Left renal cortex interstitium (tissue), 4 donors: ENCODE measurements at places on chromosomes 1 and 21.

DNA sequence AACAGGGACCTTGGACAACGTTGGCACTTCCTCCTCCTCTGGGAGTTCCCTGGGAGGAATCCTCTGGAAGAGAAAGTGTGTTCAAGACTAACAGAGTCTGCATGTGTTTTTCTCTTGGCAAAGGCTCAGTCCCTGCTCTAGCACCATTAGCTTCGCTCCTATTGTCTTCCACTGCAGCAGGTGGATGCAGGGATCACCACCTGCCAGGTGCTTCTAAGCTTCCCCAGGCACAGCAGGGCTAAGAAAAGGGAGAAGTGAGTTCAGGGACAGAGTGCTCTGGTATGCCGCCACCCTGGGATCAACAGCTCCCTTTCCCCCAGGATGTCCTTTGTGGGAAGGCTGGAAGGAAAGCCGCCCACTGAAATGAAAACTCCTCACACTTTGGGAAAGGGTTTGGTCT is 43.9 kb upstream of the IL20 start:
- DNase-seq, result no peak

DNA sequence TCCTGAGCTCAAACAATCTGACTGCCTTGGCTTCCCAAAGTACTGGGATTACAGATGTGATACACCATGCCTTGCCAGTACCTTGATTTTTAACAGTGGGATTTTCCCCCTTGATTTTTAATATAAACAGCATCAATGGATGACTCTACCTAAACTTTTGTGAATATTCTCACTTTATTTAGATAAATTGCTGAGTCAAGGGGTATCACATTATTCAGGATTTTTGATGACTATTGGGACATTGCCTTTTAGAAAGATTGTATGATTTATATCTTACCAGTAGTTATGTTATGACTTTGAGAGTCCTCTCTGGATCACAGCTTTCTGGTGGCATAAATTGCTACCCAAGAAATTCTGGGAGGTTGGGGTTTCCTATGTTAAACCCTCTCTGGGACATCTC is 112.5 kb upstream of the SPAG17 start:
- no peak for DNase-seq

- DNase-seq, result no peak
Measured at GRCh38 chr1:210262167-210262896, 29.7 kb downstream of the SERTAD4 start.

GRCh38 chr1:92365378-92366039 is 66.7 kb downstream of the RPAP2 start:
- no peak for DNase-seq

DNA sequence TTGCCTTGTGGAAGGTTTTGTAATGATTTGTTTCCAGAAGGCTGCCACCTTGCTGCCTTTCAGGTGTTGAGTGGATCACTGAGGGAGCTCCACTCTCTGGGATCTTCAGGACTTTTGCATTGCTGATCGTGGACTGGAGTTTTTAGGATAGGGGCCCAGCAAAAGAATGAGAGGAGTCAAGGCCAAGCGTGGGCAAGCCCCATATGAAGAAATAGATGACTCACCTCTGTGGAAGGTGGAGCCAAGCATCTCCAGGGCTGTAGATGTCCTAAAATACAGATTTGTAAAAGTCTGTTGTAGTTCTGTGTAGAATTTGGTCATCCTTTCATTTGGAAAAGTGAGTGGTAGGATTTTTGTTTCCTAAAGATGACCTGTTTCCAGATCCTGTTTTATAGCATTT is 67.0 kb downstream of the ST3GAL3 start:
- DNase-seq, result no peak

DNA sequence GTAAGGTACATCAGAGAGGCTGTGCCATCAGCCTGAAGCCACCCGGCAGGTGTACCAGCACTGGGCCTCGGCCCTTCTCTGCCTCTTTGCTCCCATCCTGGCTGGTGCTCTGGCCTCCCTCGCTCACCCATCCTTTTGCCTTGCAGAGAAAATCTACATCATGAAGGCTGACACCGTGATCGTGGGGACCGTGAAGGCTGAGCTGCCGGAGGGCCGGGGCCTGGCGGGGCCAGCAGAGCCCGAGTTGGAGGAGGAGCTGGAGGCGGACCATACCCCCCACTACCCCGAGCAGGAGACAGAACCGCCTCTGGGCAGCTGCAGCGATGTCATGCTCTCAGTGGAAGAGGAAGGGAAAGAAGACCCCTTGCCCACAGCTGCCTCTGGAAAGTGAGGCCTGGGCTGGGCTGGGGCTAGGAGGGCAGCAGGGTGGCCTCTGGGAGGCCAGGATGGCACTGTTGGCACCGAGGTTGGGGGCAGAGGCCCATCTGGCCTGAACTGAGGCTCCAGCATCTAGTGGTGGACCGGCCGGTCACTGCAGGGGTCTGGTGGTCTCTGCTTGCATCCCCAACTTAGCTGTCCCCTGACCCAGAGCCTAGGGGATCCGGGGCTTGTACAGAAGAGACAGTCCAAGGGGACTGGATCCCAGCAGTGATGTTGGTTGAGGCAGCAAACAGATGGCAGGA is 24.5 kb upstream of the TNFRSF1B start:
- DNase-seq, result no peak

GRCh38 chr1:107946794-107947193 is 18.2 kb downstream of the VAV3 start:
- no peak for DNase-seq

GRCh38 chr1:1114431-1114830 is 1.5 kb downstream of the C1orf159 start:
- no peak for DNase-seq

- DNase-seq, result no peak
Measured at GRCh38 chr1:115833856-115834255, 7.1 kb downstream of the NHLH2 start.

GRCh38 chr1:154664331-154665002 is 56.5 kb upstream of the ADAR start:
- no peak for DNase-seq

- DNase-seq, result peak; percentile 33
Measured at GRCh38 chr1:100794748-100795645, 75.5 kb downstream of the VCAM1 start.

DNA sequence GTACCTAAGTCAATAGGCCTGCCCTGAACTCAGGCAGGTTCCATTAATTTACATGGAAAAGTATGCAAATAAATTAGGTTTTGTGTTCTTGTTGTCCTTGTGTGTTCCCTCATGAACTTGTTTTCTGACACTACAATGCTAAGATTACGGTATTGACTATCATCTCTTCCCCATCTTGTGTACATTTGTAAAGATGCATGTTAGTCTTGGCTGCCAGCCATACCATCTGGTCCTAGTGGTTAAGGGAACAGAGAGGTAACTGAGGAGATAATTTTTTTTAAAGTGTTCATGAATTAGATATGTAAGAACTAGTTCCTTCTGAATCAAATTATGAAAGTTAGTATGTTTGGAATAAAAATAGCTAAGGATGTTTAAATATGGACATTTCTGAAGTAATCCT is 167.6 kb upstream of the ADAMTS5 start:
- no peak for DNase-seq

DNA sequence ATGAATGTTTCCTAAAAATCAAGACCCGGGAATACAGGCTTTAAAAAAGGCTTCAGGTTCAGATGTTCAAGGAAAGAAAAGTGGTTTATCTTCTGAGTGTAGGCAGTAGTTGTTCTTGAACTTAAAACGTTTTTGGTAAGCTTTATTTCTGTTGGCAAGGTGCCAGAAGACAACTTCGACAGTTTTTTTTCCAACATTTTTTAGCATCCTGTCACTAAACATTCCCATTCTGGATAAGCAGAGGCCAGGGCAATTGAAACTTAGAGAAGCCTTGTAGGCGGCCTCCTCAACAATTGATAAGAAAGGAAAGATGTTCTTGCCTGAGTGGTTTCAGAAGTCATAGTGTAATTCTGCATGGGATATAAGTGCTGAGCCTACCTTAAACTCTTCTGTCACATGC is 66.7 kb downstream of the PATJ start:
- DNase-seq, result no peak
